NCI-H446 (cell line): ENCODE measurements at places on chromosomes 1 and 21.

GRCh38 chr1:17615157-17615556 is 75.7 kb downstream of the ARHGEF10L start:
- DNase-seq: no peak

DNA sequence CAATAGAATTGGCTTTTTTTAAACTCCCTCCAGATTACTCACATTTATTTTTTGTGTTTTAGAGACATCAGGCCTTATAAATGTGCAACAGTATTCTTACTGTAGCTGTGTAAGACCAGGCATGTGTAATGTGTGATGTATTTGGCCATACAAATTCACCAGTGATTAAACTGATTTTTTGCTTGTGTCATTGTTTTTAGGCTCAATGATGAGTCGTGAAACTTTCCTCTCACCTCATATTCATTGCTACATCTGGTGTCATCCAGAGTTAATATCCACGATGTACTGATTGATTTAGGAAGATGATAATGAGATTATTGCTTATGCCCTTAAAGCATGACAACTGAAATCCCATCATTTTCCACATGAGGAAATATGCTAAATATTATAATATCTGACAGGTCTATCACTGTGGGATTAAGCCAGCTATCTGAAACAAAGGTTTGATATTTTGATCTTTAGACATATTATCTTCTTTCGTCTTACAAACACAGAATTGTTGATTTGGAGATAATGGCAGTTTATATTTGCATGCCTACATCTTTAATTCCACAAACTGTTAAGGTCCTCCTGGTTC is 487.9 kb downstream of the PTBP2 start:
- DNase-seq: no peak

DNA sequence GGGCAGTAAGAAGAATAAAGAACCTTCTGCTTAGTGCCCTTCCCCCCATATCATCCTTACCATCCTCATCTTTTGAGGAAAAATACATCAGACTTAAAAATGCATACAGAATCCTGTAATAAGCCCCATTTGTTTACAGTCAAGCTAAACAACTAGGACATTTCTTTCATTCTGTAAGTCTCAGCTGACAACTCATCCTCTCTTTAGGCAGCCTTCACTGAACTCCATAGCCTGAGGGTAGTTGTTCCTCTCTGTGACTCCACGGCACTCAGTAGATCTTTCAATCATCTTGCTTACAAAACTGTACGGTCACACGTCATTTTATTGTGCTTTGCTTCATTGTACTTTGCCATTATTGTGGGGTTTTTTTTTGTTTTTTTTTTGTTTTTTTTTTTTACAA is 82.5 kb downstream of the NRIP1 start:
- DNase-seq: no peak

- no peak for DNase-seq
Observed at GRCh38 chr1:177427811-177428210, 257.1 kb downstream of the BRINP2 start.

GRCh38 chr1:37453647-37454046 is 20.7 kb upstream of the ZC3H12A start:
- DNase-seq: no peak

- no peak for DNase-seq
Observed at GRCh38 chr1:114219172-114219868, 65.7 kb upstream of the SYT6 start.

- DNase-seq: no peak
Observed at GRCh38 chr1:209155546-209155945, 428.0 kb upstream of the CAMK1G start.

- no peak for DNase-seq
Observed at GRCh38 chr1:71222668-71223067, 141.8 kb upstream of the ZRANB2 start.

- no peak for DNase-seq
Observed at GRCh38 chr1:161096015-161096414, 2.1 kb upstream of the KLHDC9 start.

- no peak for DNase-seq
Observed at GRCh38 chr1:169872906-169873305, 20.8 kb downstream of the SCYL3 start.

DNA sequence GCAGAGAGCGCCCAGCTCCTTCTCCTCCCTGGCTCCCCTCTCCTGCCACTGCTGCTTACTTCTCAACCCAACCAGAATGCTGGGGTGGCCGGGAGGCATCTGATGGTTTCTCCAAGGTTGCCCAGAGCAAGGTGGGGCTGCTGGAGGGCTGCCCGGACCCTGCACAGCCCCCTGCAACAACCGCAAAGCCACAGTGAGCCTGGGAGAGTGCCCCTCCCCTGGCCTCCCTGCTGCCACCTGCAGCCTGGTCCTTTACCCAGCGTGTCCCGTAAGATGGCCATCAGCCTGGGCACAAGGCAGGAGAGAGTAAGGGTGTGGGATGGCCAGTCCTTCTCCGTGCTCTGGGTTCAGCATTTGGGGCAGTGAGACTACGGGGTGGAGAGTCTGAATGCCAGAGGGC is 17.0 kb downstream of the MX2 start:
- DNase-seq: no peak
